ENCODE measurements at places on chromosomes 3 and 15.
A peak's percentile ranks its signal among the peaks of the same experiment; 100 is the strongest.

DNA sequence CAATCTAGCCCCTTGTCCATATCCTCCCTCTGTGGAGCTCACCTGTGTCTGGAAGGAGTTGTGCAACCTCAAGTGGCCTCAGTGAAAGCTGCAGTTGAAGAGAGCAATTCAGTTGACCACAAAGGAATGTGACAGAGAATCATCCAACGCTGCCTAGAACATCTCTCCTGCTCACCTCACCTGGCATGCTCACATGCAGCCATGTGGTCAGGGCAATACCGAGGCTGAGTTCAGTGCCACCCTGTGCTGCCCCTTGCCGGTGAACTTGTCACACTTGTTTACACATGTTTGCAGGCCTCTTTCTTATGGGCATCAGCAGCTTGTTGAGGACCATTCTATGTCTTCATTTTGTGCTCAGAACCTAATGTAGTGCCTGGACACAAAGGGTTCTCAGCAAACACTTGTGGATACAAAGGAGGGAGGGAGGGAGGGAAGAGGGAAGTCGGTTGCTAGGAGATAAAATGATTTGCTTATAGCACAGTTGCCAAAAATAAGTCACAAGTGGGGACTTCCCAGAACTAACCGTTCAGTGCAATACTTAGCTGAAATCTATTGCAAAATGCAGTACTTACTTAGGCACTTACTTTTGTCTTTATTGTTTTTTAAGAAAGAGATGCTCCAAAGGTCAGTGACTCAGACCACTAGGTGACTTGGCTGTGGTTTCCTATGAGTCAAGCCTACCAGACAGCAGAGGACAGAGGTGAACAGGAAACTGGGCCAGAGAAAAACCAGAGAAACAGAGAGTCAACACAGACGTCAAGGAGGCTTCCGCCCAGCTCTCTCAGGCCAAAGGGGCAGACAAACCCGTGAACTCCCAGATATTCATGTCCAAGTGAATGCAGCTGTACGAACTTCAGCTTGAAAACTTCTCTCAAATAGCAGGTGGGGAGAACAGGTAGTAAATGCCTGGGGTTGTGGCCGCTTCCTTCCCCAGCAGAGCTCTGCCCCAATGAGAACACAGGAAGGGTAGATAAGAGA is 227.8 kb upstream of the CTNNB1 start:
- DNase-seq: peak; percentile 55

DNA sequence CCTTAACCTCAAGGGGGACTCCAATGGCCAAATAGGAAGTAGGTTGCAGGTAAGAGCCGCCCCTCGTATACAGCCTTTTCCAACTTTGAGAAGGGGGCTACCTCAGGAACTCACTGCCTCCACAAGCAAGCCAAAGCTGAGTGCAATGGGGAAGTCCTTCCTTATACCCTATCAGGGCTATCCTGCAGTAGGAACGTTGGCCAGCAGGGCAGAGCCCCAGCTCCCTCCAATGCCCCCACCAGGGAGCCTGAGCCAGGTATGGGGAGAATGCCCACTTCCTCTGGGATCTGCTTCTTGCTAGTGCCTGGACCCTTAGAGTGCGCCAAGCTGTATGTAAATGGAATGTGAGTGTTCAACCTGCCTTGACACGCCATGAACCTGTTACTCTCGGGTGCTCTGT is 16.3 kb downstream of the CACNA2D2 start:
- DNase-seq: no peak

DNA sequence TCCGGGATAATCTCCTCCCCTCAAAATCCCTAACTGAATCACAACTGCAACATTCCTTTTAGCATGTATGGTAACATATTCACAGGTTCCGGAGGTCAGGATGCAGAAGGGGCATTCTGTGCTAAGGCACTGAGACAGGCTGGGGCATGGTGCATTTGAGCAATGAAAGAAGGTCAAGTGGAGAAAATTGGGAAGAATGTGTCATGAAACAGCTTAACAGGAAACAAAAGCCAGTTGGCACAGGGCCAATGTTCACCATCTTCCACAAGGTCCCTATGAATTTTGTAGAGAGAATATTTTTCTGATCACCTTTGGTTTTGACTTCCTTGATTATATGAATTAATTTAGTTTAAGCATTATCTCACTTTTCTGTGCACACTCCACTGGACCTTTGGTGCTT is 587.7 kb upstream of the NR2F2 start:
- DNase-seq: no peak

DNA sequence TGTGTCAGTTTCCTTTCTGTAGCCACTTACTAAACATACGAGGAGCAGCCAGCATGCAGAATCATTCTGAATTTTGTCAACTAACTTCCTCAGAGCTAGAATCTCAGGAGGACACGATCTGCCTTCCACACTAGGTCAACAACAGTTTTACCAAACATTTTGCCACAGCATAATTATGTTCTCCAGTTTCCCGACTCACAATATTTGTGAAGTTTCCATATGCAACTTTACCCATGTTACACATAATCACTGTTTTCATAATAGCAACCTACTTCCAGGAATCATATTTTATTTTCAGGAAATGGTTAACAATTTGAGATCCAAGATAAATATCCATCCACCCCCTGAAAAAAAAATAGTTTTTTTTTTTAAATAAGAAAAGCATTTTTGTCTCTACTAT is 595.0 kb downstream of the PYDC2 start:
- DNase-seq: no peak

DNA sequence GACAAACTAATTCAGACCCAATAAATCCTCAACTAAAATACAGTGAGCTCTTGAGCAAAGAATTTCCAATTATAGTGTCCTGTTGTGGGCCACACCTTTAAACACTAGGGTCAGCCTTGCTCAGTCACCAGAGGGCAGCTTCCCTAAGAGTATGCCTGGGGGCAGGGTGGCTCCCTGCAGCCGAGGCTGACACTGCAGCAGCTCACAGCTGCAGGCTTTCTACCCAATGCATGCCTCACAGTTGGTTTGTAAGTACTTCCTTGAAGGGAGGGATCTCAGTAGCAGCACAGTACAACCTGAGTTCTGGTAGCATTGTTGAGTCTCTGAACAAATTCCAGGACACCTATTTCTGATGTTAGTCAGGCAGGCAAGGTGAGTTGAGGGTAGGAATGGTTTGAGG is 335.6 kb downstream of the TUSC7 start:
- no peak for DNase-seq

GRCh38 chr3:72810659-72811434 is 37.4 kb downstream of the SHQ1 start:
- DNase-seq: no peak

DNA sequence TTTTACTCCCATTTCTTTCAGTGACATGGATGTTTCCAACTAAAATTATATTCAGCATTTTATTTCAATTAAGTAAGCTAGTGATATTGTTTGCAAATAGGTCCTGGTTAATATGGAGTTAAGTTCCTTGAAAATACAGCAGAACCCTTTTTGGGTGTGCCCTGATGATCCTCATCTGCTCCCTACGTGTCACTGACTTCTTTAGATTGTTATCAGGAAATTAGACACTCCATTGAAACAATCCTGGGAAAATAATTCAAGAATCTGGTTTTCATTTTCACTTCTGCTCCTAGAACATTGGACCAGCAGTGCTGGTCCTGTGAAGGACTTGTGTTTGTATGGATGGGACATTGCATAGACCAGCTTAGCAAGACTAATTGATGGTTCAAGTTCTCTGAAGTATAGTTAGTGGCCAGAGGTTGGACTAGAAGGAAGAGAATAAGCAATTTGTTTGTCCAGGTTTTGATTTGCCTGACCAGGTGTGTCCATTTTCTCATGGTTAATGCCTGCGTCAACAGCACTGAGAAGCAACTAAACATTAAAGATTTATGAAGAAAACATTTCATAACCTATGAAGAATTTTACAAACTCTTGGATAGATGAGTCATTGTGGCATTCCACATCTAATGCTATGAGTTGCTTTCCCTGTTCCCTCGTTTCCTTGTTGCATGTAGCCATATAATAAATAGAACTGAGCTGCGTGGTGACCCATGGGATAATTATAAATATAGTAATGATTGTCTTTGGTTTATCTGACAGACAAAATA is 95.8 kb downstream of the ZPLD1 start:
- DNase-seq: no peak

DNA sequence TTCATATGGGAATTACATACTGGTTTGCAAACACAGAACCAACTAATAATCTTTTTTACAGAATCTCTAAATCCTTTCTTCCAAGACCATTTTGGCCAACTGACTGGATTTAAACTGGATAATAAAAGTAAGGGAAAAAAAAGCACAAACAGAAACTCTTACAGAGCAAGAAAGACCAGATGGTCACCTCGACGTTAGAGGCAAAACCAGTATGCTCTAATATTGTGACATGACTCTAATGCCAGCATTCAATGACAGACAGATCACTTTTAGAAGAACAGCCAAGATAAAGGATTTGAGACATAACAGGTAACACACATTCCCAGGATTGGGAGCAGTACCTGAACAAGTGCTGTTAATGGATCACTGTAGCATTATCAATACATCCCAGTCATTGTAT is 50.9 kb downstream of the DHX36 start:
- DNase-seq: no peak

- DNase-seq: no peak
Measured at GRCh38 chr3:177735431-177735830, 538.1 kb upstream of the TBL1XR1 start.

DNA sequence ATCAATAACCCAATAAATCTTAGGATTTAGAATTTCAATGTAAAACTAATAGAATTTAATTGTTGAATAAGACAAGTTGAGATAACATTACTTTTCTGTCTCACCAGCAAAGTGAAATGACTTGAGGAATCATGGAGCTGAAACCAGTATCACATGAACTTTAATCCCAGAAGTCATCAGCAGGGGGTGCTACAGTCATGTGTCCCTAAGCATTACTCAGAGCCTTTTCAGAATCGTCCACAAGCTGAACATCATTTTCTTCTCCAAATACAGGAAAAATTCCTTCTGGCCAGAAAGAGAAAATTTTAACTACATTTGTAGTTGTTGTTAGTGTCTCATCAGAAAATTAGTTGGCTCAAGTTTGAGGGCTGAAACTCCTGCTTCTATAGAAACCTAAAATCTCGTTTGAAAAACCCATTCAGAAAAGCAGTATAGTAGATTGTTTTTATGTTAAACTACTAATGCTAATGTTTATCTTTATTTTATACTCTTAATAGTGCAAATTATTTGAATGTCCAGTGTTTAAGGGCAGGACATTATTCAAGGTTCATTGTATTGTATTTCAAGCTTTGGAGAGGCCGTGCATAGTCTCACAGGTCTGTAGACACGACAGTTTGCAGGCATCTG is 384.1 kb downstream of the PLOD2 start:
- peak; percentile 5 for DNase-seq

DNA sequence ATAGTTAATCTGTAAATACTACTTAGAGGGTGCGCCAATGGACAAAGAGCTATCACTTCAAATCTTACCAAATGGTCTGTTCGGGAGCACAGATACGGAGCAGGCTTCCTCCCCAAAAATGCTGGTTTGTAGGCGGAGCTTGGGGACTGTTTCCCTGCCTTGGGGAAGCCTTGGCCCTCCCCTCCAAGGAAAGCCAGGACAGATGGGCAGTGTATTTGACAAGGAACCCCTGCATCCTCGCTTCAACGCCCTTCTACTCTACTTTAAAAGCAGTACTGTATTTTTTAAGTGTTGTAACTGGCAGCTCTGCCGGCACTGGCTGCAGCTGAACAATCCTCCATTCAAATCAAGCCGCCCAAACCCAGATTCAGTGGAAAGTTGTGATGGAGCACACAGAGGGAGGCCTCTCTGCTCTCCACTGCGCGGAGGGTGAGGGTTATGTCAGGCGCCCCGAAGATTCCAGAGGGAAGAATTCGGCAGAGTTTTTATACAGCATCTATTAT is 83.1 kb upstream of the FNDC3B start:
- DNase-seq: no peak

GRCh38 chr15:41423979-41424659 is 7.2 kb downstream of the RTF1 start:
- DNase-seq: no peak

- DNase-seq: no peak
Measured at GRCh38 chr15:79863886-79864285, 32.9 kb downstream of the MTHFS start.

- DNase-seq: no peak
Measured at GRCh38 chr3:42750834-42751233, 22.2 kb downstream of the CCDC13 start.
